ENCODE measurements at places on chromosomes 5 and 9.

GRCh38 chr5:87150630-87151029 lies 117.1 kb upstream of the RASA1 start:
- no peak for DNase-seq

DNA sequence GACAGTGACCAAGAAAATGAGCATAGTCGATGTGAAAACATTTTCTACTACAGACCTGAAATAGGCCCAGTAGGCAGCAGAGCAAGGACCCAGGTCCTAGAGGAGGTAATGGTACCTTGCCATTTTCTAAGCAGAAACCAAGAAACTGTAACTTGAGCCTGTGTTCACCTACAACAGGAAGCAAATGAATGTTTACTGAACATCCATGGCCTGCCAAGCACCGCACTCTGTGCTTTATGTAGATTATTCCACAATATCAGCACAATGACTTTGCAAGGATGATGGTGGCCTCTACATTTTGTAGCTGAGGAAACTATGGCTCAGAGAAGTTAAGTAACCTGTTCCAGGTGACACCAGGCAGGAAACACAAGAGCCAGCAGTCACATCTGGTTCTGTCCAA lies 215.3 kb downstream of the SPOCK1 start:
- no peak for DNase-seq

- DNase-seq = no peak
Observed at GRCh38 chr9:6715755-6716643, 41.8 kb upstream of the KDM4C start.

DNA sequence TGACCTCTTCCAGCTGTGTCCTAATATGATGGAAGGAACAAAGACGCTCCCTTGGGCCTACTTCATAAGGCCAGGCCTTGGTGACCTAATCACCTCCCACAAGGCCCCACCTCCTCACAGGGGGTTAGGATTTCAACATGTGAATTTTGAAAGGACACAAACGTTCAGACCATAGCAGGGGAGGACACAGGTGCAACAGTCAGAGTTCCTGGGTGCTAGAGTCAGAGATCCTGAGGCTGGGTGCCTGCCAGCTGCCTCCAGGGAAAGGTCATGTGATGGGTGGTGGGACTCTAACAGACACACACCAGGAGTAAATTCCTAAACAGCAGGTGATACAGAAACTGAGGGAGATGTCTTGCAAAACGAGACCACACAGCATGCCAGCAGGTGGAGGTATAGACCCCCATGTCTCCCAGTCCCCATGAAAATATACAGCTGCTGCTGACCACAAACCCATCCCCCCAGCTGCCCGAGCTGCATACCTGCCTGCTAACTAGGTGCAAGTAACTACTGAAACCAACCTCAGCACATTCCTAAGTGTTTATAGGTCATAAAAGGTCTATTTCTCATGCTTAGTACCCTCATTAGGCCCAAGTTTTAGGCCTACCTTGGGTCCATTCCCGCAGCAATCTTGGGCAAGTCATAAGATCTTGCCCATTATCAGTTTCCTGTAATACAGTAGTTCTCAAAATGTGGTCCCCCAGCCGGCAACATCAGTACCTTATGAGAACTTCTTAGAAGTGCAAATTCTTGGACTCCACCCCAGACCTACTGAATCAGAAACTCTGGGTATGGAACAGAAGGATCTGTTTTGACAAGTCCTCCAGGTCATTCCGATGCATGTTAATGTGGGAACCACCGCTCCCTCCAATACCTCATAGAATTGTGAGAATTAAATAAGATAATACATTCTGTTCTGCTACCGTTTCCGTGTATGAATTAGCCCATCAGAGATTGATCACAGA lies 245.3 kb downstream of the ENC1 start:
- no peak for DNase-seq
